ENCODE measurements at places on chromosomes 4 and X. TPM values are rescaled to one million over a fixed set of nuclear protein-coding genes. Genes with fewer than 3 reads are reported as not detected.

- no peak for DNase-seq
Observed at GRCh38 chr4:82513382-82513781, 48.4 kb downstream of the TMEM150C start.

DNA sequence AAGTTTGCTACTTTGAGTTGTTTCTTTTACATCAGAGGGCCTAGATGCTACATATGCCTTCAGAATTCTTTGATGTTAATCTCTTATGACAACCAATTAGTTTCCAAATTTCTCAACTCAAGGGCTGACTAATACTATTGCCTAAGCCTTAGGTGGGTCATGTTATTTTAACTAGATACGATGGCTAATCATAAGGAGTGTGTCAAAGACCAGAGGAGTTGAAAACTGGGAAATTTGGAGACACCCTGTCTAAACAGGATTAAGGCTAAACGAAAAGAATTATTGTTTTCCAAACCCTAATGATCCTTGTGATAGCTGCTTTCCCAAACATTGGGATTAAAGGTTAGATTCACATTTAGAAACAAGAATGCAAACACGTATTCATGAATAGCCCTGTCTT, 228.5 kb downstream of the PCDH7 start:
- no peak for DNase-seq

SHOX gene
- total RNA-seq, result not detected

DNA sequence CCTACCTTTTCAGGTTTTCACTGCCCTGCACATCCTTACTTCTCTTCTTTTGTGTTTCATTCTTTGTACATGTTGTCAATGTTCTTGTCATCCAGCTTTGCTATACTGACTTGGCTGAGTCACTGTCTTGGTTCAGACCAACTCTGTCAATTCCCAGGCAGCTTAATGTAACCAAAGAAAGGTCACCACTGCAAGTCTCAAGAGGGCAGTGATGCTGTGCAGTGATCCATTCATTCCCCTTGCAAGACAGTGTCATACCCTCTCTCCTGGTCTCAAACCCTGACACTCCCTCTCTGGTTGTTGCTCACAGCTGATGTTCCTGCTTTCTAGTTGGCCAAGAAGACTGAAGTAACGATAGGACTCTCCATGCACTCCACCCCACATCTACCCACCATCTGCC, 17.5 kb downstream of the RAB39B start:
- DNase-seq, result no peak

DNA sequence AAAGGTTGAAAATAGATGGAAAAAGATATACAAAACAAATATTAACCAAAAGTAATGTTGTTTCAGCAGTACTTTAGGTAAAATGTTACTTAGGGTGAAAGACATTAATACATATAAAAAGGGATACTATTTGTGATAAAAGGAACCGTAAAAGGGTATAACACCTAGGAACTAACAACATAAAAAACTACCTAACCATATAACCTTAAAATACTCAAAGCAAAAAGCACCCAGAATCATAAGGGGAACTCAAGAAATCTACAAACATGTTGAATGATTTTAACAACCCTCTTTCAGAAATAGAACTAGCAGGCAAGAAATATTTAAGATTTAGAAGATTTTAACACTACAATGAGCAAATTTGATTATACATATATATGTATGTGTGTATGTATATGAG, 11.5 kb downstream of the MOSPD2 start:
- no peak for DNase-seq

MTNR1A gene
- total RNA-seq, result not detected

DNA sequence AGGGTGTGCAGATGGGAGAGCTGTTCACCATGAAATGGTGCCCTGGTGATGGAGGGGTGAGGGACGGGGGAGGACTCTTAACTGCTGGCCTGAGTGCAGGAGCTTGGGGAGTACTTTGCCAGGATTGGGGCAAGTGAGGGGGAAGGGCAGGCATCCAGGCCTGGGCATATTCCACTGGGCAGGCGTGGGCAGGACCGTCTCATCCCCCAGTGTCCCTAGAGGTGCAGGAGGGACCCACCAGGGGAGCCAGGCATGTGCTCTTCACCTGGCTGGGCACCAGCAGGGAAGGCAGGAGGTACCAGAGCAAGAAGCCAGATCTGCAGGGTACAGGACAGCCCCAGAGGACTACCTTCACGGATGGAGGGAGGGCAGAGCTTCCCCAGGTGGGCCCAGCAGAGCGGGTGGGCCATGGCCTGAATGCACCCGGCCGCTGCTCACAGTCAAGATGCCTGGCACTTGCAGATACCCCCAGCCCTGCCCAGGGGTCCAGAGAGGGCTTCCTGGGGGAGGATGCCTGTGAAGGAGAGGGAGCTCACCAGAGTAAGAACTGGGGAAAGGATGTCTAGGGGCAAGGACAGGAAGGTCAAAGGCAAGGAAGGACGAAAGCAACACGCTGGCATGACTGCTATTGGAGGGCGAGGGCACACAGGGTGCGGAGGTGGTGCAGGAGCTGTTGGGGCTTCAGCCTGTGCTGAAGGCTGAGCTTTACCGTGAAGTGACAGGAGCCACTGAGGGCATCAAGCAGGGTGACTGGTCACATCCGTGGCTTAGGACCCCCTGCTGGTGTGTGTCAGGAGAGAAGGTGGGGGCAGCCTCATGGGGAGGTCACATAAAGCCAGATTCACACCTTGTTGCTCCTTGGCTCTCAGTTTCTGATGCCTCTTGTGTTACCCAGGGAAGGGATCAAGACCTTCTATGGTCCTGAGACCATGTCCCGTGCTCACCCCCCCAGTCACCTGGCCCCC, 68.2 kb upstream of the NKX1-1 start:
- no peak for DNase-seq

GRCh38 chrX:3227526-3227925, 118.9 kb downstream of the MXRA5 start:
- DNase-seq, result no peak

DNA sequence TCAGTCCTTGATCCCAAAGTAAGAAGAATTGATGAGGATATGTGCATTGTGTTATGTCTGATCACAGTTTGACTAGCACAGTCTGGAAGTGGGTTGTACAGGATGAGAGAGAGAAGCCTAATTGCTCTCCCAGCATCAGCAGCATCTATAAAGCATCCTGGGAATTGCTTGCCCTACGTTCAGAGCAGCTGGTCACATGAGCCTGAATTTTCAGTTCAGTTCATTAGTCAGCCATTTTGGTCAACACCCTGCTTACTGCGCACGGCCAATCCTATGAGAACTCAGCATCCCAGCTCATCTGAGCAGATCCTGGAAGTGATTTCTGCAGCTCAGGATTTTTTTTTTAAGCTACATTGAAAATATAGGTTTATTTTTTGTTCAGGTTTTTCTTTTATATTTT, at the start of gene RUFY3:
RUFY3 (plus strand) TSS at position 218 of the 400 bp plus-strand sequence. CDS start 610 bp downstream, outside the sequence.
- DNase-seq, result no peak

GRCh38 chr4:14877246-14878225, 124.7 kb upstream of the CPEB2 start:
- no peak for DNase-seq

GRCh38 chrX:103253608-103254007, 1.3 kb downstream of the TCEAL8 start:
- DNase-seq, result no peak

- DNase-seq, result no peak
Observed at GRCh38 chr4:4937926-4938325, 78.5 kb downstream of the MSX1 start.

BMP3 gene
- not detected for total RNA-seq

DMP1 gene
- not detected for total RNA-seq

GAGE2A gene
- total RNA-seq, result not detected

GRCh38 chr4:95124906-95125504, 367.2 kb downstream of the BMPR1B start:
- no peak for DNase-seq

RTL9 gene
- total RNA-seq, result not detected

GRCh38 chrX:137278825-137279224, 245.0 kb upstream of the GPR101 start:
- DNase-seq, result no peak

GRCh38 chrX:623599-624315, 6.8 kb upstream of the SHOX start:
- DNase-seq, result no peak

- no peak for DNase-seq
Observed at GRCh38 chr4:105430811-105431210, 43.1 kb downstream of the PPA2 start.

GRCh38 chr4:181671672-181672071, 571.5 kb upstream of the TENM3 start:
- no peak for DNase-seq

GRCh38 chr4:113645771-113646441, 115.6 kb downstream of the CAMK2D start:
- DNase-seq, result no peak

GRCh38 chr4:64713256-64713840, 304.1 kb upstream of the TECRL start:
- no peak for DNase-seq

GRCh38 chr4:116638592-116638991, 446.8 kb downstream of the TRAM1L1 start:
- DNase-seq, result no peak

- DNase-seq, result no peak
Observed at GRCh38 chrX:127128282-127128681, 308.8 kb downstream of the PRR32 start.

ZNF595 gene
- 7.7 TPM for total RNA-seq

DNA sequence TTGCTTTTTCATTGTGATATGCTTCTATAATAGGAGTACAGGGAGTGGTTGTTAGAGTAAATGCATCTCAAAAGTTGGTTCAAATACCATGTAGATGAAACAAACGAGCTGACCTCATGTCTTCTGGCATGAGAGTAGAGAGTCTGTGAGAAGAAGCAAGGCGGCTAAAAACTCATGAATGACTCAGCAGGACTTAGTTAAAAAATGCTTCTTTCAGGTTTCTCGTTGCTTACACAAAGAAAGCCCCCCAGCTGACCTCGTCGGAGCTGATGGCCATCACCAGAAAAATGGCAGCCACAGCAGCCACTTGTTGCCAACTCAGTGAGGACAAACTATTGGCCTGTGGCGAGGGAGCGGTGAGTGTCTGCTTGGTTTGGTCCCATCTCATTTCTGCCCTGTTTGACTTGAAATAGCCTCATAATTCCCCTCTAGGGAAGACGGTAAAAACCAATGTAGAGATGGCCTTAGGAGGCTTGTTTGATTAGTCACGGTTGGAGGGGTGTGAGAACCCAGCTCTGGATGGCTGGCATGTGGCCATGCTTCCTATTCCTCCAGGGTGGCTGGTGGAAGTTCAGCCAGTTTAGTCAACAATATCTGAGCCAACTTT, 14.5 kb downstream of the AFP start:
- DNase-seq, result no peak

DNA sequence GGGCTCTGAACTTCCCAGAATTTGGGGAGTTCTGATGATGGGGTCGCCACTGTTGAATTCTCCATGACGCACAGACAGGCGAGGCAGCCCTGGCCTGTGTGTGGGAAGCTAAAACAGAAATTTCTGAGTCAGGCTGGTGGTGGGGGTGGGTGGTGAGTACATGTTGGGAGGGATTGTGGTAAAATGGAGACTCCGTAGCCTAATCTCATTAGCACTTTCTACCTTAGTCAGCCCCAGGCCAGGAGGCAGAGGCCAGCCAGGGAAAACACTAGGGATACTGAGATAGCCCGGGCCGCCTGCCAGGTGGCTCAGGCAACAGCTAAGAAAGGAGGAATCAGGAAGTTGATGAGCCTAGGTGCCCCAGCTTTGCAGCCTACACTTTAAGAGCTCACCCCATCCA, 39.3 kb upstream of the NHSL2 start:
- no peak for DNase-seq

ANXA10 gene
- not detected for total RNA-seq

USP9X gene
- 74.9 TPM for total RNA-seq

GRCh38 chr4:141133999-141134995, 1.0 kb upstream of the RNF150 start:
- DNase-seq, result no peak

DNA sequence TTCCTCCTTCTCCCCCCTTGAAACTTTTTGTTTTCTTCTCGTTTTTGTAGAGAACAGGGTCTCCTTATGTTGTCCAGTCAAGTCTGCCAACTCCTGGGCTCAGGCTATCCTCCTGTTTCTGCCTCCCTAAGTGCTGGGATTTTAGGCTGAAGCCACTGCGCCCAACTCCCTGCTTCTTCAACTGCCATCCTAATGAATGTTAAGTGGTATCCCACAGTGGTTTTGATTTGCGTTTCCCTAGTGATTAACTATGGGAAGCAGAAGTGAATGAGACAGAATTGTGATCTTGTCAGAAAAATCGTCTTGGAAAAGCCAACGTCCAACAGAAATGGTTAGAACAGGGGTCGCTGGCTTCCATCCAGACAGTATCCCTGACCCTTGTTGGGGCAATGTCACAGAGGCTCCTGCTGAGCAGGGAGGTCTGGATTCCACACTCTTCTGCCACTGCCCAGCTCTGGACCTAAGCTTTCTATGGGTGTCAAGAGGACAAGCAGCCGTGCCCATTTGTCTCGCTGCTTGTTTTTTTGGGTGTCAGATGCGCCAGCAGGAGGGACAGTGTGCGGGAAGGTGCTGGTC, 869 bp upstream of the ADD1 start:
- DNase-seq, result no peak

PARM1 gene
- total RNA-seq, result not detected

NDP gene
- not detected for total RNA-seq

DNA sequence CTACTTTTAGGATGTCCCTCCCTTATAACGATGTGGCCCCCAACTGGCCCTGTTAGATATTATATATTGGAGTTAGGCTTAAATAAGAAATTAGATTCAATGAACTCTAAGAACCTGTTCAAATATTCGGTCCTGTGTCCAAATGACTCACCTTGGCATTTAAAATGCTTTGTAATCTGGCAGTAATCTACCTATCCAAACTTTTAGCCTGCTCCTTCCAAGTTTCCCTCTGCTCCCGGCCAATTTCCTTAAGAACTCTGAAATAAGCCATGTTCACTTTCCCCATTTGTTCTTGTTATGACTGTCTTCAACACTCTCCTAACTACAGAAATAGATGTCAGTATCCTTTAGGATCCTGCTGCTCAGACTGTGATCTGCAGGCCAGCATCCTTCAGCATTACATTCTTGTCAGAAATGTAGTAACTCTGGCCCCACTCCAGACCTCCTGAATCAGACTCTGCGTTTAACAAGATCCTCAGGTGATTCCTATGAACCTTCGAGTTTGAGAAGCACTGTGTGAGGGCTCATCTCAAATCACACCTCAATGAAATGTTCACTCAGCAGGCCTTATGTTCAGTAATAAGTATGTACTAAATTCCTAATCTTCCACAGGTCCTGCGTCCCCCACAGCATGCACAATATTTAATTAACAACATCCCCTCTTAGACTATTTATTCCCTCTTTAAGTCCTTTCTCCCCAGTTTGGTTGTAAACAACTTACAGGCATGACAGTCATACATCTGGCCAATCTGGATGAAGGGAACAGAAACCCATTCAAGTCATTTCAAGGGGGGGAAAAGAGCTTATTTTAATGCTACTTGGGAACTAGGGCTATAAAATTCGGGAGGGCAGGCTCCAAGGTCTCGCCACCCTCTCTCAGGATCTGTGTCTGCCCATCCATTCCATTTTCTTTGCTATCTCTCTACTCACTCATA, 3.0 kb downstream of the ATP8A1 start:
- DNase-seq, result no peak

HSFX2 gene
- total RNA-seq, result not detected
